Erythroblast (primary cell): ENCODE measurements at places on chromosomes 2 and 18.
A peak's percentile ranks its signal among the peaks of the same experiment; 100 is the strongest.

- DNase-seq, result no peak
These were observed 3.0 kb downstream of the PAX8 start for GRCh38 chr2:113275556-113276215.

GRCh38 chr18:78751664-78752063 is 228.0 kb upstream of the SALL3 start:
- DNase-seq, result no peak

DNA sequence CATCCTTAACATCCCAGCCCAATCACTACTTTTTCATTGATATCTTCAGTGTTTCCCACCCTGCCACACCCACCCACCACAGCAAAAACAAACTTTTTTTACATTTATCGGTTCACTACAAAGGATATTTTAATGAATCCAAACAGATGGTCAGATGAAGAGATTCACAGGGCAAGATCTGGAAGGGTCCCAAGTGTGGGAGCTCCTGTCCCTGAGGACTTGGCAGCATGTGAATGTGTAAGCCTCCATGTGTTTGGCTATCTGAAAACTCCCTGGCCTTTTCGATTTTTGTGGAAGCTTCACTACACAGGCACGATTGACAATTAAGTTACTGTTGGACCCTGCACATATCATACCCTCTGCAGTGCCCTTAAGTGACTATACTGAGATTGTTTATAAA is 48.1 kb upstream of the CRIM1 start:
- DNase-seq, result no peak

GRCh38 chr18:23822590-23823385 is 133.5 kb downstream of the LAMA3 start:
- no peak for DNase-seq

GRCh38 chr2:121903037-121903689 is 147.7 kb downstream of the TSN start:
- DNase-seq, result no peak

DNA sequence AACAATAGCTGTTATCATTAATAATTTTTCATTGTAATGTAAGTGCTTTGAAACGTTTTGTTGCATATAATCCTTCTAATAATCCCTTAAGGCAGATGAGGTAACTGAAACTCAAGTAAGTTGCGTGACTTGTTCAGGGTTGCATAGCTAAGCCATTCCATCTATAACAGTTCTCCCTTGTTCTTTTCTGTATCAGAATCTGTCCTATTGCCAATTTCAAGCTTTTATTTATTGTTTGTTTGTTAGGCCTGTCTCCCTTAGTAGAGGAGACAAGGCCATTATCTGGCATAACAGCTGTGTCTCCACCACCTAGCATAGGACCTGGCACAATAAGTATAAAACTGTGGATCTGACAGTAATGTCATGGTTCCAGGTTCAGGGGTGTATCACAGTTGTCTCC is 19.4 kb downstream of the BABAM2 start:
- peak; percentile 67 for DNase-seq

GRCh38 chr2:8118940-8119781 is 562.7 kb upstream of the ID2 start:
- no peak for DNase-seq

- DNase-seq, result no peak
These were observed 11.5 kb downstream of the GPR55 start for GRCh38 chr2:230913406-230914143.

DNA sequence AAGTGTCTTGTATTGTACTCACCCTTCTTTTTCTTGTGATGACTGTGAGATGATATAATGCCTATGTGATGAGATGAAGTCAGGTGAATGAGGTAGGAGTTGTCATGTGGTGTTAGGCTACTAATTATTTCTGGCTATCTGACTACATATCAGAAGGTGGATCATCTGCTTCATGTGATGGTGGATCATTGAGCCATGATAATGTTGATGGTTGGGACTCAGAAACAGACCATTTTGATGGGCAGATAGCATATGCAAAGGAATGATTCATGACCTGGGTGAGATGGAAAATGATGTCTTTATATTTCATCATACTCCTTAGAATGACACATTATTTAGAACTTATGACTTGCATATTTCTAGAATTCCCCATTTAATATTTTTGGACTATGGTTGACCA is 19.5 kb downstream of the ANKRD30B start:
- no peak for DNase-seq

DNA sequence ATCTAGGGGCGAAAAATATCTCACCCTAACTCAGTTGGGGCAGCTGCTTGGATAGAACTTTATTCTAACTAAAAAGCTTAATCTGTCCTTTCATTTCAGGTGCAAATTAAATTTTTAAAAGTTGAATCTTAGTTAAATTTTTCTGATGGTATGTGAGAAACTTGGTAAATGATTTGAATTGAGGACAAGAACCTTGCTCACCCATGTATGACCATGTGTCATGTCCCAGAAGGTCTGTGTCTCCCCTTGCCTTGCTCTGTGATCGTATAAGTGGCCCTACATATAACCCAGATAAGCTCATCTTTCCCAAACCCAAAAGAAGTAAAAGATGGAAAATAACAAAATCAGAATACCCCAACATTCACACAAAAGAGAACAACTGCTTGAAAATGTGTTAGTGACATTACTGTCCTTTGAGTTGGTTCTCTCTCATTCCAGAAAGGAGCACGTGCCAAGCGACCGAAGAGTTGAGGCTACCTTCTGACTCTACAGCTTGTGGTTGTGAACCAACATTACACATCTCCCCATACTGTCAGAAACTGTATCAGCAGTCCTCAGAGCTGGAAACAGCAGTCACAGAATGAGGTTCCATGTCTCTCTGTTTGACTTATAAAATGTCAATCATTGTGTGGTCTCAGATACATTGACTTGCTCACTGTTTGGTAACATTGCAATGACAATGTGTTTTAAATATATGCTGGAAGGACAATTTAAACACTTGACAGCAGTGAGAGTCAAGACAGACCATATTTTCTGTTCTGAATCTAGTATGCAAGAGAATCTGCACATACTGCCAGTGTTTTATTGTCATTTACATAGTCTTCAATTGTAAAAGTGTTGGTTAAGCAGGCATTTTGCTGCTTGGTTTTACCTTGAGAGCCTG is 46.3 kb upstream of the TANK start:
- no peak for DNase-seq

- DNase-seq, result peak; percentile 52
These were observed 144.0 kb downstream of the TNS1 start for GRCh38 chr2:217858519-217859491.

- no peak for DNase-seq
These were observed 786.4 kb downstream of the RNF144A start for GRCh38 chr2:7703543-7704144.

DNA sequence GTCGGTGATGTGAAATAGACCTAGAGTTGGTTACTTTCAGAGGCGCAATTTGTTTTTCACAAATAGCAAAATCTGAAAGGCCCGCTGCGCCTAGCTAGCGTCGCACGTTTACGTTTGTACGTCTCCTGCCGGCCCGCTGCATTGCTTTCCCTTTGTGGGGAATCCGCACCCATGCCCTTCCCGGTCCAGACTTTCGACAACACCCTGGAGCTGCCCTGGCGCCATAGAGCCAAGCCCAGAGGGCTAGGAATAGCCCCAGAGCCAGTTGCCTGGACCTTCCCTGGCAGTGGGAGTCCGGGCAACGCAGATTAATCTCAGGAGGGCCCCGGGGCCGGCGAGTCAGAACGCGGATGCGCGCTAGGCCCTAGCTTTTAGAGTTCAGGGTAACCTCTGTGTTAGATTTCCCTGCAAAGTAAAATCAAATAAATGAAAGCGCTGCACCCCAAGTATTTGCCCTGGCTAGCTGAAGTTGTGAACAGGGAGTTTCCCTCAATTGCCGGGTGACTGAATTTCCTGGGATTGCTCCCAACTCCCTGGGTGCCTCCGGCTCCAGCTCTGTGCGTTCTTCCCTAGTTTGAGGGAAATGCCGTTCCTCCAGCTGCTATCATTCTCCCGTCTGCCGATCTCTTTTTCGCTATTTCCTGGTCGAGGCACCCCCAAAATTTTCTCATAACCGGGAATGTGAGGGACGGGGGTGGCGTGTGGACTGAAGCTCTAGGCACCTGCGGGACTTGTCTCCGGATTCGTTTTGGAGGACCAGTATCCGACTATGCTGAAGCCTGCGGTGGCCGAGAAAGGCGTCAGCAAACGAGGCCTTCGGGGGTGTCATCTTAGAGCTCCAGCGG is 1.2 kb upstream of the EN1 start:
- DNase-seq, result no peak

- no peak for DNase-seq
These were observed 126.7 kb downstream of the OSBPL1A start for GRCh38 chr18:24270937-24271380.

DNA sequence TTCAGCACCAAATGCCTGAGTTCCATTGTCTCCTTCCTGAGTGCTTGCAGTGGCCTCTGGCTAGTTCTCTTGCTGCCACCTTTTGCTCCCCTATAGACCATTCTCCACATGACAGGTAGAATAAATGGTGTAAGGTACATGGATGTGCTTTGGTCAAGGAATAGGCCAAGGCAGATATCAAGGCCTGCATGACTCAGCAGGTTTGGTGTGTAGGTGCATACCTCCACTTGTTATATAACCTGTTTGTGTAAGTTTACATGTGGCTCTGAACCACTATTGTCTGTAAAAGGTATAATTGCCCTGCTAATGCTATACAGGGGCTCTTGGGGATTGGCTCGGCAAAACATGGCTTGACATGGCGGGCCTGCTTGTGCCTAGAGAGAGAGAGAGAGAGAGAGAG is 143.5 kb downstream of the KLHL14 start:
- no peak for DNase-seq

- DNase-seq, result no peak
These were observed at the start of gene WNT10A for GRCh38 chr2:218880102-218880858. Gene WNT10A, plus strand, starts transcription at chr2:218880852. Its CDS starts 144 bp downstream, at chr2:218880996.

GRCh38 chr2:205654878-205655605 is 27.3 kb upstream of the NRP2 start:
- DNase-seq, result no peak

- peak; percentile 67 for DNase-seq
These were observed 16.7 kb upstream of the ADI1 start for GRCh38 chr2:3535794-3536681.

DNA sequence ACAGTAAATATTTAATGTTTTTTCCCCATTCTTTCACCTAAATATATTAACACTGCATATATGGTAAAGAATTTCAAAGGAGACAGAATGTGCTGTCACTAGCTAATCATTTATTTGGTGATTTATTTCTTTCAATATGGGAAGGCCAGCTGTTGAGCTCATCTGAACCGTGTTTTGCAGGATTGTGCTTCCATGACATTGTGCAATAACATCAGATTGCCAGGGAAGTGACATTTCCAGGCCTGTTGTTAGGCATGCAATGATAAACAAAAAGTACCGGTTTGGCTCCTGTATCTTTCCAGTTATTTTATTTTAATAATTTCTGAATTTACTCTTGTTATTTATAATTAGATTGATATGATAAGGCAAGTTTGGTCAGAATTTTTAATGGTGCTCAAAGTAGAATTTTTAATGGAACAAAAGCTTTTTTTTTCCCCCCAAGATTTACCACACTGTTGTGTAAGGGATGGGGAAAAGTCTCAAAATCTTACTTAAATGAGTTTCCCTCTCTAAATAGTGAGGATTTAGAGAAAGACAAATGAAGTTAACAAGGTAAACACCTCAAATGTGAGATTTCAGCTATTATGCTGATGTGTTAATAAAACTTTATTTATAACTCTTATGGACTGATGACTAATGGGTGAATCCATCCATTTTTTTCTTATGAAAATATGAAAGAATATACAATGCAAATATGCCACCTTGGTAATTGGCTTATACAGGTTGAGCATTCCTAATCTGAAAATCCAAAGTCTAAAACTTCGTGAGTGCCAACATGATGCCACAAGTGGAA is 52.7 kb downstream of the MALT1 start:
- no peak for DNase-seq

- DNase-seq, result peak; percentile 23
These were observed 194.2 kb upstream of the PKDCC start for GRCh38 chr2:41853427-41854191.

DNA sequence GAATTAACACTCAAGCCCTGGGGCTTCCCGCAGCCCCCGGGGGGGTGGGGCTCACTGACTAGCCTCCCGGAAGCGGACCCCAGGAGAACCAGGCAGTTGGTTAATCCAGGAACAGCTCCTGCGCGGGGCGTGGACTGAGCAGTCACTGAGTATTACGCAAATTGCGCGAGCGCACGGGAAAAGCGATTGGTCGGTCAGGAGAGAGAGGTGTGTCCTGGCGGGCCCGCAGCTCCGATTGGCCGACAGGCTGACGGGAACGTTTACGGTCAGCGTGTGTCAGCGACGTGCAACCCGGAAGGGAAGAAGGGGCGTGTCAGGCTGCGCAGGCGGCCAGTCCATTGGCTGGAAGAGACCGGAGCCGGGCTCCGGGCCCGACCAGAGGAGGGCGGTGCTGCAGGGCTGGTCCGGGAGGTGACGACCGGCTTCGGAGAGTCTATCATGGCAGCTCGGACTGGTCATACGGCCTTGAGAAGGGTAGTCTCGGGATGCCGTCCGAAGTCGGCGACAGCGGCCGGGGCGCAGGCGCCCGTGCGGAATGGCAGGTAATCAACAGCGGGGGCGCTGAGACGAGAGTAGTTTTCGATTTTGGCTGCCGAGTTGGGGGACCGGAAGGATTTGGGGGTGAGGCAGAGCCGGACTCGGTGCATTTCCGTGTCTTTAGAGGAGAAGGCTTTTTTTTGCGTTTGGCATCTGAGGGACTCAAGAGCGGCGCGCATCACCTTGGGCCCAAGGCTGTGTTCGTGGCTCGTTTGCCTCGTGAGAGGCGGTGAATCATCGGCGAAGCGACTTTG is at the start of gene COQ10B:
Gene COQ10B (plus strand): TSS at position 430 of the 791 bp plus-strand sequence. CDS start 9 bp downstream, at position 439.
- peak; percentile 100 for DNase-seq
